Stimulated activated CD8-positive, alpha-beta memory T cell treated with anti-CD3 and anti-CD28 coated beads, Interleukin-7, amount 100 ng/mL, for 4 hours (primary cell): ENCODE measurements at places on chromosomes 11 and 22.

DNA sequence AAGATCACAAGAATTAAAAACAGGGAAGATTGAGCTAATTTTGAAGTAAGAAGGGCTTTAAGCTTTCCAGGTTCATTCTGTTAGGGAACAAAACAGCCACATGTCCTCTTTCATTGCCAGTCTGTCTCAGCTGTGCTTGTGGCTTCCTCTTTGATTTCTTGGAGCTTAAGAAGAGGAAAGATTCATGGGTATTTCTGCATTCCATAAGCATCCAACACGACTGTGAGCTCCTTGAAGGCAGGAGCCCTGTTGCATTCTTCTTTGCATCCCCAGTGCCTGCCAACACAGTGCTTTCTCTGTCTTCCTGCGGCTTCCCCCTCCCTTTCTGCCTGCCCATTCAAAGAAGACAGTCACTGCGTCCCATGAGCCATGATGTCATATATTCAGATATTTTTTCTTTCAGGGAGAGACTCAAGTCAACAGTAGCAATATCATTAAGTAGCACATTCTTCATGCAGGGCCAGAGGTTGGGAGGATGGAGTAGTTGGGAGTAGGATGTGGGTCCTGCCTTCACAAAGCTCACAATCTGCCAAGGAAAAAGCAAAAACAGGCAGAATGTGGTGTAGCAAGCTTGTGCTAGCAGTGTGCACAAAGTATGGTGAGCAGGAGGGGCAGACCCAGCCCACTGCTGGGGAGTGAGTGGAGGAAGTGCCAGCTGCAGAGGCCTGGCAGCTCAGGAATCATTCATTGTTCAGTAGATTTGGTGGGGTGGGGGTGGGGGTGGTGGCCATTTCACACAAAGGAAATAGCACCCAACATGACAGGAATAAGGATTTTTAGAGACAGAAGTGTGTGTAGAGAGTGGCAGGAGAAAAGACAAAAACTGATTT lies 162.1 kb upstream of the RASSF10 start:
- DNase-seq, result no peak

GRCh38 chr11:36253238-36253637 lies 36.0 kb downstream of the COMMD9 start:
- no peak for DNase-seq

GRCh38 chr11:67303132-67303834 lies at the start of gene SSH3:
Gene SSH3, plus strand, starts transcription at chr11:67303530. Its CDS starts 96 bp downstream, at chr11:67303626.
- peak; percentile 47 for DNase-seq

- DNase-seq, result no peak
Observed at GRCh38 chr11:102598272-102598671, 26.9 kb downstream of the MMP20 start.

DNA sequence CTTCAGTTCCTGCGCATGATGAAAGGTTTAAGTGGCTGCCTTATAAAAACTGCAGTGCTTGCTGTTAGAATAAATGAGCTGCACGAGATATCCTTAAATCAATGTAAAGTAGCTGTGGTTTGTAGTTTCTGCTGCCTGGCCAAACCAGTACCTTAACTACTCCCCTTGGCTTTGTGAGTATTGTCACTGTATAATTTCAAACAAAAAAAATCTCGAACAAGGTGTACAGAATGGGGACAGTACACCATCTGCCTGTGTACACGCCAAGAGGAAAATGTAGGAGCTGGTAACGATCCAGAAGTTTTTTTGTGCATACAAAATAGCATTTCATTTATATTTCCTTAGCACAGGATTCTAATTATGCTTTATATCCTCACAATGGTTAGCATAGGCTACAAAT lies 20.6 kb upstream of the NDUFC2 start:
- DNase-seq, result no peak

- no peak for DNase-seq
Observed at GRCh38 chr11:729492-730074, 17.7 kb upstream of the TALDO1 start.

DNA sequence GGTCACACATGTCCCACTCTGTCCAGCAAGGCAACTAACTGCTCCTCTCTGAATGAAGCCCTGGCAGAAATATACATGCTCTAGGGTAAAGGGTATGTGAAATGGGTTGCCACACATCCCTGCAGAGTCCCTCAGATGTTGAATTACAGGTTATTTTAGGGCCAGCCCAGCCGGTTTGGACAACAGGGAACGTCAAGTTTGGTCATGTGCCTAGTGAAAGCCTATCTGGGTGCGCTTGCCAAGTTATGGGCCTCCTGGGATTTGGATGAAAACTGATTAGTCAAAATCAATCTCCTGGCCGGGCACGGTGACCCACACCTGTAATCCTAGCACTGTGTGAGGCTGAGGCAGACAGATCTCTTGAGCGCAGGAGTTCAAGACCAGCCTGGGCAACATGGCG lies 10.4 kb downstream of the AP1B1 start:
- no peak for DNase-seq

DNA sequence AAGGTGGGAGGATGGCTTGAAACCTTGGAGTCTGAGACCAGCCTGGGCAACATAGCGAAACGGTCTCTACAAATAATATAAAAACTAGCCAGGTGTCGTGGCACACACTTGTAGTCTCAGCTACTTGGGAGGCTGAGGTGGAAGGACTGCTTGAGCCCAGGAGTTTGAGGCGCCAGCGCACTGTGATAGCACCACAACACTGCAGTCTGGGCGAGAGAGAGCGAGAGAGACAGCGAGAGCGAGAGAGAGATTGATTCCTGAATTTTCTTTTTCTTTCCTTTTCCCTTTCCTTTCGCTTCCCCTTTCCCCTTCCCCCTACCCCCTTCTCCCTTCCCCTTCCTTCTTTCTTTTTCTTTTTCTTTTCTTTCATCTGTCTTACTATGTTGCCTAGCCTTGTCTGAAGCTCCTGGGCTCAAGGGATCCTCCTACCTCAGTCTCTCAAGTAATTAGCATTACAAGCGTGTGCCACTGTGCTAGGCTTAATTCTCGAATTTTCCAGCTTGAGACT lies 162.4 kb upstream of the ZBED5 start:
- no peak for DNase-seq

DNA sequence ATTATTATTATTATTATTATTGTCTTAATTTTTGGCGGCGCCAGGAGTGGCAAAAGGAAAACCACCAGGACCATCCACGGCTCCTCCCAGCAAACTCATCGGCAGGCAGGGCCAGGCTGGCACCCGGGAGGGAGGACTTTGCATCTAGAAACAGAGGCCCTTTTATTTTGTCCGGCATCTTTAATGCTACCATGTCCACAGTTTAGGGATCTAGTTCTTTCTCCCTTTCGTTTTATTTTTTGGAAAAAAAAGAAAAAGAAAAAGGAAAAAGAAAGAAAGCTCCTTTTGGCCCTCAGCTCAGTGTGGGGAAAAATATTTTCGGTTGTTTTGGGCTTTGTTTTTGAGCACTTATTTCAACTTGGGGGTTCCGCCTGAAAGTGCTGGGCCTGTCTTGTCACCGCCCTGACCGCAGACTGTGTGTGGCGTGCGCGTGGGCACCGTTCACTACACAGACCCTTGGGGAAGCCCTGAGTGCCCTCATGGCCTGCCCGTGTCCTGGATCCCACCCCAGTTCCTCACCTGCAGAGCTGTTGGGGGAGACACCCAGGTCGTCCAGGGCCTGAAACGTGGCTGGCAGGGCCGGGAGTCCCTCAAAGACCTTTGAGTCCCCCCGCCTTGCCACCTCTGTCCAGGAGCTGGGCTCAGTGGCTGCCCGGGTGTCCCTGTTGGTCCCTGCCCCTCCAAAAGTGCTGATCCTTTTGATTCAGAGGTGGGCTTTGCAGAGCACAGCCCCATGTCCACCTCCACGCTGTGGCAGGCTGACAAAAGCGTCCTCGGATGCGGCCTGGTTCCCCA lies 69.1 kb upstream of the PPARA start:
- no peak for DNase-seq

GRCh38 chr11:64620381-64620971 lies 29.5 kb downstream of the SLC22A12 start:
- DNase-seq, result no peak

- DNase-seq, result no peak
Observed at GRCh38 chr22:38107692-38108515, 2.6 kb downstream of the BAIAP2L2 start.

DNA sequence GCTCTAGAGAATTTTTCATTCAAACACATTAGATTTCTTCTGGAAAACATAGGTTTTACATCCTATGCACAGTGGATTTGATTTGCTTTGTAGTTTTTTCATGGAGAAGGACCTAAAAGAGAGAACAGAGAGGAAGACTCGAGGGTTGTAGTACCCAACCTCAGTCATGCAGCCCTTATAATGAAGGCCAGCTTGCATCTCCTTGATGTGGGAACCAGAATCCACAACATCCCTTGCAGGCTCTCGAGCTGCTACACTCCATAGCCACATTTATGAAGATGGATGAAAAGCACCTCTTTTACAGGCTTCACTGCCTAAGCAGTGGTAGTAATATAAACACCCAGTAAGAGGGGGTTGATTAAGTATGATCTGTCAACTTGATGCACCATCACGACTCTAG lies 9.5 kb upstream of the OR5B12 start:
- no peak for DNase-seq

DNA sequence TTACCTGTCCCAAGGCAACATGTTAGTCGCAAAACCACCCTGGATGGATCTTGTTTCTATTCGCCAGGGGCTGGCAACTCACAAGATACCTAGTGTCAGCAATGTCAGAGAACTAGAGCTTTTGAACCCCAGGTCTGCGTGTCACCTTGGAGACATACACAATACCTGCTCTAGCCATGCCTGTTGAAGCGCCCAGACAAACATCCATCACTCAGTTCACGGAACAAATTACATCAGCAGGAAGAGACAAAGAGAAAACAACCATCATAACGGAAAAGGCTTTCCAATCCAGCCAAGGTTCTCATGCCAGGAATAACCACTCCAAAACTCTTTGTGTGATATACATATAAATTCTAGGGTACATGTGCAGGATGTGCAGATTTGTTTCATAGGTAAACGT lies 2.2 kb downstream of the CD59 start:
- DNase-seq, result no peak

- no peak for DNase-seq
Observed at GRCh38 chr11:86589204-86589603, 83.2 kb downstream of the ME3 start.

- no peak for DNase-seq
Observed at GRCh38 chr11:14656536-14657457, 13.2 kb downstream of the PDE3B start.

- DNase-seq, result no peak
Observed at GRCh38 chr11:92388380-92388779, 163.8 kb downstream of the FAT3 start.

GRCh38 chr22:46465793-46466192 lies 71.6 kb downstream of the CELSR1 start:
- no peak for DNase-seq

DNA sequence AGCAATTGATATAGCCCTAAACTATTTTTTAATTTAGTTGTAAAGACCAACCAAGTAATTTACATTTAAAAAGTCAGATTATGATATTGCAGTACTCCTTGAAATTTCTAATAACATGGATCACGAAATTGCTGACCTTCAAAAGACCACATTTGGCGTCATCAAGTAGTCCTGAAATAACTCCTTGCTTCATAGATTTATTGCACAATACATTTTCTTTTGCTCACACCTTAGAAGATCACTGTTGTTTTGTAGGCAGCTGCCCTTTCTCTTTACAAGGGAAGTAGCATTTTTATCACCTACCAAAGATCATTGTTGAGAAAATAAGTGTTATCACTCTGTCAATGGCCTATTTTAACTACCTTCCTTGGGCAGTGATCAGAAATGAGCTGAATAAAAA lies 815.8 kb downstream of the METTL15 start:
- no peak for DNase-seq

DNA sequence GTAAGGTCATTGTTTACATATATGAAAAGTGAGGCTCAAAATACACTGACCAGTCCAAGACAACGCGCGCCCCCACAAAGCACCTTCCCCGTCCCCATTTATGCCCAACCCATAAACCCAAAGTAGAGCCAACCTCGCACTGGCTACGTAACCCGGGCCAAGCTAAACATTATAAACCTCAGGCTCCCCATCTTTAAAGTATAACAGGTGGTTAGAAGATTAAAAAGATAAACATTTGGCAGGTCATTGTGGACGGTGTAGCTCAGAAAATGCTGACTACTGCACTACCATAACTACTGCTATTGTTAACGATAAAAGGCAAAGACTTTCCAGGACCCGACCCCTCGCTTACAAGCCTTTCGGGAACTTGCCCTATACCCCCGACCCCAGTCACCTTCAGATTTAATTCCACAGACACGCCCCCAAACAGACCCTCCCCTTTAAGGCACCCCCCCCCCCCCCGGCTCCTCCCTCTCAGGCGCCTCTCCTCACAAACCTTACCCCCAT lies 470 bp downstream of the NUMA1 start:
- no peak for DNase-seq

GRCh38 chr22:40792451-40792850 lies 26.7 kb downstream of the SLC25A17 start:
- no peak for DNase-seq

DNA sequence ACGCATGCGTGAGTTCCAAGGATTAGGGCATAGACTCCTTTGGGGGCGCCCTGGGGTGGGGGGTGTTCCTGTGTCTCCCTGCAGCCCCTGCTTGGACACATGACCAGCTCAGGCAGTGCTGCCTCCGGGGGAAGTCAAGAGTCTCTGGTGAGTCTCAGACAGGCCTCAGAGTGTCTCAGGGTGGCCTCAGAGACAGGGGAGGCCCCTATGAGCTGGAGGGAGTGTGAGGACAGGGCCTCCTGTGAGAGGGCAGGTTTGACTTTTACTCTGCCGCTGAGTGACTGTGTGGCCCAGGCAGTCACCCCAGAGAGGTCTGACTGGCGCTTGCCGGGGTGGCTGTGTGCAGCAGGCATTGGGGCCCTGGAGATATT lies 41.2 kb upstream of the KCNQ1OT1 start:
- DNase-seq, result no peak

DNA sequence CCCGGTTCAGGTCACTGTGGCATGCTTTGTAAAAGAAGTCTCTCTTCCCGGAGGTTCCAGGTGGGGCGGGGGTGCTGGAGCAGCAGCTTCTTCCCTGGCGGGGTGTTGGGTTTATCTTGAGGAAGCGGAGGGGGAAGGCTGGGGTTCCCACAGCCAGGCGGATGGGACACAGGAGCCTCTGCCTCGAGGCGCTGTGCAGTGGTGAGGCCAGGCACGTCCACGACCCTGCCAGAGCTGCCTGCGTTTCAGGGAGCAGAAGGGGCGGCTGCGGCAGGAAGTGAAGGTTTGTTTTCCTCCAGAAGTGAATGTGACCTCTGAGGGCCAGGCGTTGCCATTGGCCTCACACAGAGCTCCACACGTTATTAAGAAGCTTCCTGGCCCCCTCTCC lies 20.1 kb upstream of the ADORA2A start:
- DNase-seq, result no peak
